ENCODE measurements at places on chromosomes 4 and X. TPM values are rescaled to one million over a fixed set of nuclear protein-coding genes. Genes with fewer than 3 reads are reported as not detected.

GRCh38 chrX:19361701-19362100 lies 18.0 kb downstream of the PDHA1 start:
- DNase-seq: no peak

GRCh38 chr4:168893205-168893604 lies 116.8 kb downstream of the CBR4 start:
- DNase-seq: no peak

- DNase-seq: no peak
These were observed 85.8 kb downstream of the CXXC4 start for GRCh38 chr4:104408878-104409277.

DNA sequence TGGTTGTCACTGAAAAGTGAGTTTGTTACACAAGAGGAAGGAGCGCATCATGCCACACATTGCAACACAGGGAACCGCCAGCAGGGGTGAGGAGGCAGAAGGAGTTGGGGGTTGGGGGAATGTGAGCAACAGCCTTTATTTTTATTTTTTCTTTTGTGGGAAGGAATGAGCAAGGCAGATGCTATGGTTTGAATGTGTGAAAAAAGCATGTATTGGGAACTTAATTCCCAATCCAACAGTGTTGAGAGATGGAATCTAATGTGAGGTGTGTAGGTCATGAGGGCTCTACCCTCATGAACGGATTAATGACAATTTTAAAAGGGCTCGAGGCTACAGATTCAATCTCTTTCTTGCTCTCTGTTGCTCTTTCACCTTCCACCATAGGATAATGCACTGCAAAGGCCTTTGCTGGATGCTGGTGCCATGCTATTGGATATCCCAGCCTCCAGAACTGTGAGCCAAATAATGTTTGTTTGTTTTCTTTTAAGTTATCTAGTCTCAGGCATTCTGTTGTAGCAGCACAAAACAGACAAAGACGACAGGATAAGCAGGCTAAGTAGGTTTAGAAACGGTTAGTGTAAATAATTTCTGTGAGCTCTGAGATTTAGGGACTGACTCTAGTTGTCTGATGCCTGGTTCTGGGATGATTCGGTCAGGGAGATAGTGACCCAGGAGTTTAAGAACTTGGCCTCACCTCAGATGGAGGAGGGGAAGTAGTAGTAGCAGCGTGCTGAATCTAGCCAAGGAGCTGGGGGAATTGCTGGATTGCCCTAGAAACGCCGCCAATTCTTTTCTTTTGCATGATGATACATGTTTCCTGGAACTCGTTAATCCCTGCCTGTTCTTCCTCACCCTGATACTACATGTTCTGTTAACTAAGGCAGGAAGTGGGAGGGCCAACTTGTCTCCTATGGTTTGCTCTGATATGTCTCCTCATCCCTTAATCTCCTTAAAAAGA lies 156.6 kb upstream of the CTSO start:
- peak; percentile 83 for DNase-seq

- no peak for DNase-seq
These were observed 147.6 kb upstream of the TBC1D9 start for GRCh38 chr4:140903522-140904475.

- no peak for DNase-seq
These were observed 329.9 kb upstream of the SLC7A11 start for GRCh38 chr4:138572007-138572406.

GRCh38 chr4:94758141-94758699 lies 465 bp downstream of the BMPR1B start:
- no peak for DNase-seq

- no peak for DNase-seq
These were observed 109.4 kb downstream of the ZNF518B start for GRCh38 chr4:10347815-10348214.

DNA sequence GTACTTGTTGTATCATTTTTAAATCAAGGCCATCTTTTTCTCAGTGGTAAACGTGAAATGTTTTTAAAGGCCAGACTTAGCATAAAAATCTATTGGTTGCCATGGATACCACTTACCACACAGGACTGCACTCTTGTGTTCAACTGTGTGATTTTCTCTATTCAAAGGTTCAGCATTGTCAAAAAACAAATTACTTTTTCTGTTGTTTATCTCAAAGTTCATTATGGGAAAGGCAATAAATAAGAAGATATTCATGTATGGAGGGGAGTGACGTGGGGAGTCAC lies 231.0 kb upstream of the GATB start:
- DNase-seq: no peak

- DNase-seq: no peak
These were observed 97.2 kb downstream of the GUCY2F start for GRCh38 chrX:109384699-109385098.

GRCh38 chr4:12116009-12116552 lies 687.4 kb upstream of the HS3ST1 start:
- DNase-seq: peak; percentile 23

DNA sequence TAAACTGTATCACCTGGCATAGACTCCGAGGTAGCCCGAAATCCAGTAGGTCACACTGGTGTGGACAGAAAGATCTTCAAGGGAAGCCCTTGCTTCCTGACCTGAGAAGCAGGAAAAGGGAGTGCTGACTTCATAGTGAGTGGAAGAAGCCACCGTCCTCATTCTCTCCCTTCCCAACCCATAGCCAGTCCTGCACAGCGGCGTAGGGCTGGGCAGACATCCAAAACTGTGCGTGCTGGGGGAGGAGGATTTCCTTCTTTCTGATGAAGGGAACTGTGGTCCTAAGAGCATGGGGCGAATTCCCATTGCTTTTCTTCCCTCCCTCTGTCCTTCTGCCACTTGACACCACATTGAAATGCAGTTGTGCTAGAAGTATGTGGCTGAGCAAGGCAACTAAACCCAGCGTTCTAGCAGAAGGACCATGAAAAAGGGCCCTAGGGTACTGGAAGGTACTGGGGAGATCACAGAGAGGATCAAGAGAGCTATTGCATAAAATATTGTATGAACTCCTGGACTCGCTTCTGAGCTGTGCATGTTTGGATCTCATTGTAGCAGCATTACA lies 66.9 kb downstream of the STOX2 start:
- no peak for DNase-seq

GRCh38 chr4:174534461-174534860 lies 12.2 kb upstream of the HPGD start:
- no peak for DNase-seq

DNA sequence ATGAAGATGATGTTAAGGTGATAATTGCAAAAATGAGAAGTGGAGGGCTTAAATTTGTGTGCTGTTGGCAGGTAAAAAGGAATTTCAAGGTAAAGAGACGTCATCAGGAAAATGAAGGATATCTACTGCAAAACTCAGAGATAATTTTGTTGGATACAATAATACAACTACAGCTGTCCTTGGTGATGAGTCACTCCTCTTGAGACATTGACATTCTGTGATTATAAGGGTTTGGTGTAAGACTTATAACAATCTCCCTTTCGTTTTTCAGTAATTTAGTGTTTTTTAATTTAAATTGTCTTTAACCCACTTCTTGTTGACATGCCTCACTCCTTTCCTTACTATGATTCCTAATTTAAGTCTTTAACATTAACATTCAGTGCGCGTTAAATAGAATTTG lies 1074.1 kb upstream of the SLIT2 start:
- DNase-seq: no peak

Gene CXorf49
- not detected for total RNA-seq

Gene CDX4
- total RNA-seq: not detected

Gene ARHGAP6
- total RNA-seq: not detected

Gene FREM3
- not detected for total RNA-seq

Gene FHDC1
- 29.3 TPM for total RNA-seq

Gene CT83
- total RNA-seq: not detected
